Naive thymus-derived CD4-positive, alpha-beta T cell (primary cell): ENCODE measurements at places on chromosomes 12 and 14. TPM values are rescaled to one million over a fixed set of nuclear protein-coding genes. Genes with fewer than 3 reads are reported as not detected.

GRCh38 chr14:71815110-71815509 is 117.1 kb upstream of the RGS6 start:
- no peak for DNase-seq

Gene PLEKHD1
- 0.23 TPM for polyA plus RNA-seq

Gene NTS
- not detected for polyA plus RNA-seq

DNA sequence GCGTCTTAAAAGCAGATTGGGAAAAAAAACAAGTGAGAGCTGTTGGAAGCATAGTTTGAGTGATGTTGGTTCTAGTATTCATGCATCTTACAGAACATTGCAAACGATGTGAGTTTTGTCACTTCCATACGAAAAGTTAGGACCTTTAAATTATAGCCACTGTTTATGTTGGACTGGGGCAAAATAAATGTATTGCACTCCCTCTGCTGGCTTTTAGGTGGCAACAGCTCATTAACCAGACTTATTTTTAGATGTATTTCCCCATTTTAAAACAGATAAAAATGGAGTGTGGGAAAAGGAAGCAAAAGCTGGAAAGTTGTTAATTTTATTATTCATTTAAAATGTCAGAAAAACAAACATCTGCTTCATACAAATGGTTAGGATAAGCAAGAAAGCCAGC is 111.9 kb downstream of the LGR5 start:
- peak; percentile 6 for DNase-seq

- no peak for DNase-seq
These were observed 281.8 kb downstream of the KSR2 start for GRCh38 chr12:117686911-117687377.

DNA sequence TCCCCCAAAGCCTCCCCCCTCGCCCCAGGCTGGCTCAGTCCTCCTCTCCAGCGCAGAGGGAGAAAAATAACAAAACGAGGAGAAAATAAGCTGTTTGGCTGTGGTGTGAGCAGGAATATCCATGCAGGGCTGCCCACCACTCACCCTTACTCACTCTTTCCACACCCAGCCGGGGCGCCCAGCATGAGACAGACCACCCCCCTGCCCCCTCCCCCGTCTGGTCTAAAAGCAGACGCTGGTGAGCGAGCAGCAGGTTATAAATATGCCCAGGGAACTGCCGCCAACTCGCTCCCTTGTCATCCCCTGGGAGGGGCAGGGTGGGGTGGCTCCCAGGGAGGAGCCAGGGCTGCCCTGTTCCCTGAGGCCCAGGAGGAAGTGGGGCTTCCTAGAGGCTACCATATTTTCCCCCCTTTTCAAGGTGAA is 7.4 kb downstream of the WNT1 start:
- no peak for DNase-seq

GRCh38 chr12:98893126-98893674 is 248.1 kb downstream of the APAF1 start:
- DNase-seq: no peak

Gene DBX2
- not detected for polyA plus RNA-seq

DNA sequence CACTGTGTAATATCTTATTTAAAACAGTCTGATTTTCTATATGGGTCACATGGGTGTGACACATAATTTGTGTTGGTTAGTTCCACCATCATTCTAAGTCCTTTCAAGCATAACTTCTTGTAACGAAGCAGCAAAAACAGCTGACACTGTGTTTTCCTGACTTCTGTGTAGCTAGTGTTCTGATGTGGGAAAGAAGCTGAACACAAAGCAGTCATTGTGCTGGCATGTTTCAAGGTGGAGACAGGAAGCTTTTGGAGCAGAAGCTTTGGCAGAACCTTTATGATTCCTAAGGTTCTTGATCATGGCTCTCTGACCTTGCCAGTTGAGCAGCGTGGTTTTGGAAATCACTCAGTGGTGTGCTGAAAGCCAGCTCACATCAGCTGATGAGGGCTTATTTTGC is 351.7 kb upstream of the MDGA2 start:
- DNase-seq: no peak

- DNase-seq: no peak
These were observed 932 bp downstream of the ADCY6 start for GRCh38 chr12:48787791-48788523.

DNA sequence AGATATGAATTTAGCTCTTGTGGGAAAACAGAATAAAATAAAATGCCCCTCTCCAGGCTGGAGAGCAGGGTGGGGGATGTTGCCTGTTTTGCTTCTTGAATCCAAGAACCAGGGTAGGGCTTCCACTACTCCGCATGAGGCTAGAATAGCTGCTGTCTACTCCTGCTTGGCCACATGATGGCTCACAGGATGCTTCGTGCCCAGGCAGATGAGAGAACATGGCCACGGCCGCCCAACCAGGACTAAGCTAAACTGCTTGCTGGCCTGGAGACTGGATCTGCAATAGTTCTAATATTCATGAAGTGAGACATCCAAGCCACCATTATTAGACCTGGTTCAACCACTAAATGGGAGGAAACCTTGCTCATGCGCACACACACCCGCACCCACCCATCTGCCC is 122.2 kb upstream of the METAP2 start:
- no peak for DNase-seq

Gene TAS2R10
- polyA plus RNA-seq: not detected

GRCh38 chr14:71625891-71626701 is 306.1 kb upstream of the RGS6 start:
- no peak for DNase-seq

Gene AQP5
- not detected for polyA plus RNA-seq

DNA sequence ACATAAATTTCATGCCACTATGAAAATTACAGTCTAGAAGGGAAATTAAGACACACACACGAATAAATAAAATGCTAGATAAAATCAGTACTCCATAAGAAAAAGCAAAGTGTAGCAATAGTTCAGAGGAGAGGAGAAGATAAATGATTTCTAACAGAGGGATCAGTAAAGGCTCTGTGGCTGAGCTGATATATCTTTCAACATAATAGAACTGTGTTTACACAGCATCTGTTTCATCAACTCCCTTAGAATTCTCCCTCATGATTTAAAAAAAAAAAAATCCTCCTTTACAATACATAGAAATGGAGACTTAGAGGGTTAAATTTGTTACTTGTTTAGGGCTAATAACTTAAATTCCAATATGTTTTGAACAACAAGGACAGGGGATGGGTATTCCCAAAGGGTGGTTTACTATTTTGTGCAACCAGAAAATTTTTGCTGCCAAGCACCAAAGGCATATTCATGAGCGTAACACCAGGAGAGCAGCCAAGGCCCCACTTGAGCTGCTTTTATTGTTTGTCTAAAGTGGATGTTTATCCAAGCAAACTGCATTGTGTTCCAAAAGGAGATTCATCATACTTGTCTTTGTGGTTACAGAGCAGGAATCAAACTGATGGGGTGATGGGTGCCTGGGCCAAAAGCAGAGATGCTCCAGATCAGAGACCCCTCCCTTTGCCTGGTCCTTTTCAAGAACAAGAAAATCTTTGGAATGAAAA is 162.7 kb downstream of the BMP4 start:
- DNase-seq: no peak

DNA sequence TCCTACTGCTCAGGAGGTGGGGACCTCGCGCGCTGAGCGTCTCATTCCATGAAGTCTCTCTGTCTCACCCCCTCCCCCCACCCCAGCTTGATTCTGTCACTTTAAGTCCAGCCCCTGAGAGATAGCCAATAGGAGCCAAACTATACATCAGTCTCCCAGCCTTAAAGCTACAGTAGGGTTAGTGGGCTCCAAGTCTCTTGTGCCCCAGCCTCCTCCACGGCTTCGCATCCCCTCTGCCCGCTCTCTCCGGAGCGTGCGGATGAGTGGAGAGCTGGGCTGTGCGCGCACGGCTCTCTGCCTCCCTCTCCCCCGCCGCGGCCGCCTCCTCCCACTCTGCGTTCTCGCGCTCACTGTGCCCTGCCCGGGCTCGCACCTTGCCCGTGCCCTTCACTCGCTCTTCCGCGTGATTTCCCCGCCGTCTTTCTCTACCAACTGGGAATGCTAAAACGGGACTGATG is at the start of gene ESRRB:
Gene ESRRB (plus strand): TSS at position 191 of the 458 bp plus-strand sequence. CDS start 265 bp downstream, at position 456.
- no peak for DNase-seq

Gene MTRFR
- polyA plus RNA-seq: 42.6 TPM

- DNase-seq: no peak
These were observed 27.1 kb downstream of the DIO3 start for GRCh38 chr14:101588286-101588975.

DNA sequence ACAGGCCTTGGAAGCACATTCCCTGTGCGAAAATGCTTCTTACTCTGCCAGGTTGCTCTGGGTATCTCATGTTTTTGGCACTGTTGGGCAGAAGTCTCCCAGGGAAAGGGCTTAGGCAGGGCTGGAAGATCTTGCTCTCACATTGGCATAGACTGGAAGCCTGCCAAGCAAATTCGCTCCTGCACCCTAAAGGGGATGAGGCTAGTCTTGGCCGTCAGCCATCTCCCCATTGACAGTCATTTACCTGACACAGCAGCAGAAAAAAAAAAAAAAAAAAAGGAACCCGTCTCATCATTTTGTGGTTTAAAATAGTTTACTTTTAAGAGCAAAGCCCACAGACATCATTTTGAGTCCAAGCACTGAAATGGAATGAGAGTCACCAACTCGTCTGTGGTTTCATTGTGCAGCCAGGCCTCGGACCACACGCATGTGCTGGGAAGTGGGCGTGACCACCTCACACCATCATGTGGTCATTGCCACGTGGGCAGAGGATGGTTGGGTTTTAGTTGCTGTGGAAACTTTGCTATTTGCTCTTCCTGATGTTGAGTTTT is 84.8 kb downstream of the NRXN3 start:
- no peak for DNase-seq

DNA sequence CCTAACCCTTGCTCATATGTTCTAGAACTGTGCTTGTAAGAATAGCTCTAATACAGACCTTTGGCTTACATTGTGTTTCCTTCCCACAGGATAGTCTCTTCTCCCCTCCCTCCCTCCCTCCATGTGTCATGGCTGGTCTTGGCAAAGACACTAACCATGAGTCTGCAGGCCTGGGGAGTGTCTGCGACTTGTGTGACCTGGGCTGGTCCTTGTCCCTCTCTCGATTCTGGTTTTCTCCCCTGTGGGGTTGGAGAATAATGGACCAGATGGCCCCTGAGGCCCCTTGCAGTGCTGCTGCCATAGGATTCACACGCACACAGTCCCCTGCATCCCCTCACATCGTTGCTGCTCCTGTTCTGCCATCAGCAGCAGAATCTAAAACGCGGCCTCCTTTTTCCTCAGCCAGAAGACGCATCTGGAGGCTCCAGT is 30.3 kb downstream of the DEGS2 start:
- DNase-seq: no peak

DNA sequence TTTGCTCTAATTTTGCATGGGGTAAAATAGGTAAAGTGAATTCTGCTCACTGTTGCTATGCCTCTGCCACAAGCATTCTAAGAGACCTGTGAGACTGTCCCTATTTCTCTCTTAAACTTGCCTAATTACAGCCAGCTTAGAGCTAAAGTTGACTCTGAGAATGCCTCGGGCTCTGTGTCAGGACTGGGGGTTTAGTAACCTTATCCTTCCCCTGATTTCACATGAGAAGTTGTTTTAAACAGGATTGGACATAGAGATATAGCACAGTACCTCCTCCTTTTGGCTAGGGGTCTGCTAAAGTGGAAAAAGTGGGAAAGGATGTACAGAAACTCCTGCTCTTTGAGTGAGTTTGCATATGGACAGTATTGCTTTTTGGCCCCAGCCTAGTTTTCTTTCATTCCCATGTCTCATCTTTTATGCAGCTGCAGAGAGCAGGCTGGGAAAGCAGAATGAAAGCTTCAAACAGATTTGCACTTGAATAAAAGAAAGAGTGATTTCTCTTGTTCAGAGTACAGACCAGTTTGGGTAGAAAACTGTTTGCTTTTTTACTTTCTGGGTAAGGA is 122.0 kb downstream of the RAD51B start:
- DNase-seq: no peak

Gene KIAA0586
- polyA plus RNA-seq: 33.1 TPM

Gene CLEC7A
- polyA plus RNA-seq: not detected

Gene SERPINA6
- not detected for polyA plus RNA-seq

GRCh38 chr12:61860451-61860850 is 399.8 kb upstream of the USP15 start:
- DNase-seq: no peak
